Stimulated activated CD4-positive, alpha-beta T cell treated with anti-CD3 and anti-CD28 coated beads, Interleukin-12 subunit alpha, Interleukin-12 subunit beta, amount 100 ng/mL, for 48 hours (primary cell): ENCODE measurements at places on chromosomes 2 and 18.

GRCh38 chr18:46458472-46458871, 198.5 kb downstream of the LOXHD1 start:
- DNase-seq = no peak

DNA sequence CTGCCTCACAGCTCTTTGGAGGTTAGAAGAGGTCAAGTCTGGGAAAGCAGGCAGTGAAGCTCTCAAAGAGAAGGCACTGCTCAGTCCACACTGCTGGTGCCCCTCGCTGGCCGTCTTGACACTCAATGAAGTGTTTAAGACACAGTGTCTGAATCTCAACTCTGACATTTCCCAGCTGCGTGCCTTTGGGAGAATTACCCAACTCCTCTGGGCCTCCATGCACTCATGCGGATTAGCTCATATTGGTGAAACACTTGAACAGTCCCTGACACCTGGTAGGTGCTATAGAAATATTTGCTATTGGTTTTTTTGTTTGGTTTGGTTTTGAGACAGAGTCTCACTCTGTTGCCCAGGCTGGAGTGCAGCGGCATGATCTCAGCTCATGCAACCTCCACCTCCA, 281.0 kb downstream of the SRBD1 start:
- no peak for DNase-seq

DNA sequence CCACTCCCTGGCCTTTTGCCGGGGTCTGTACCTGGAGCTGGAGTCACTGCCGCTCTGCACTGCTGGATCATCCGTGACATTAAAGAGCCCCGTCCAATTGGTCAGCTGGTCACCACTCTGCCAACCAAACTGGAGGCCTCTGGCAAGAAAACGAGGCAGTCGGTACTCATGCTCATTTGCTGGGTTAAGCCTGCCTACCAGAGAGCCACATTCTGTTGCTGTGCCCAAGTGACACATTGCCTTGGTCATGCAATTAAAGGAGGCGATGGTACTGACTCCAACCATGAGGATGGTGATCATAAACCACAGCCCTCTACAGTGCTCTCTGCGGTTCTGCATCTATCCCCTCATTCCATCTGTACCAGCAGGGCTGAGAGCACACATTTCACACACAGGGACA, 35.5 kb downstream of the ST8SIA5 start:
- DNase-seq = no peak

- no peak for DNase-seq
These were observed 44.4 kb downstream of the SPATS2L start for GRCh38 chr2:200350850-200351285.

DNA sequence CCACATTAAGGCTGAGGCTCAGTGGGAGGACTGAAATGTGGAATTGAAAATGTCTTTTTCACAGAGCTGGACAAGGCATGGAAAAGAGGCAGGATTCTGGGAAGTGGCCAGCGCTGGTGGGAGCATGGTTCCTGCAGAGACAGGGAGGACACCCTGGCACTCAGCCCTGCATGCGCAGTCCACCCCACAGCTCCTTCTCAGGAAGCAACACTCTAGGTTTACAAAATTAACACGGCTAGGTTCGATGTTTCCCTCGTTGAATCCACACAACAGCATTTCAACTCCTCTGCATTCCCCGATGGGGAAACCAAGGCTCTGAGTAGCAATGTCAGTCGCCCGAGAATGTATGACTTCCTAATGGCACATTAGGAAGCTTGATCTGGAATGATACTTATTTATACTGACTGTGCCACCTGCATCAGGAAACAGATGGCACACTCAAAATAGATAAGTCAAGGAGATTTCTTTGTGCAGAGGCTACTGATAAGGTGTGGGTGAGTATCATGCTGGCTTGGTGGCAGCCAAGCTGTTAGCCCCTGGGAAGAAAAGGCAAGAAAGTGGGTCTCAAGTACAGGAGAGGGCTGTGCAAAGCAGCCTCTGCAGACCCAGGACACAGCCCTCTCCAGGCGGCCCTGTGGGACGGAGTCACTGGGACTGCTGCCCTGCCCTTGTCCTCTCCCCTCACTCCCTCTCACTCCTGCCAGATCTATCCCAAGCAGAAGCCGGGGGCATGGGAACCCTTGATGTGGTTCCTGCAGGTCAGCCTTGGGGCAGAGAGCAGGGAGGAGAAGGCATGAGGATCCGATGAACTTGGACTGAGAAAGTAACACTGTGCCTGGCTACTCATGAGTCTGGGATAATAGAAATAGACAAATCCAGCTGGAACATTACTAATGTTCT, 158.4 kb upstream of the FHL2 start:
- DNase-seq = no peak

DNA sequence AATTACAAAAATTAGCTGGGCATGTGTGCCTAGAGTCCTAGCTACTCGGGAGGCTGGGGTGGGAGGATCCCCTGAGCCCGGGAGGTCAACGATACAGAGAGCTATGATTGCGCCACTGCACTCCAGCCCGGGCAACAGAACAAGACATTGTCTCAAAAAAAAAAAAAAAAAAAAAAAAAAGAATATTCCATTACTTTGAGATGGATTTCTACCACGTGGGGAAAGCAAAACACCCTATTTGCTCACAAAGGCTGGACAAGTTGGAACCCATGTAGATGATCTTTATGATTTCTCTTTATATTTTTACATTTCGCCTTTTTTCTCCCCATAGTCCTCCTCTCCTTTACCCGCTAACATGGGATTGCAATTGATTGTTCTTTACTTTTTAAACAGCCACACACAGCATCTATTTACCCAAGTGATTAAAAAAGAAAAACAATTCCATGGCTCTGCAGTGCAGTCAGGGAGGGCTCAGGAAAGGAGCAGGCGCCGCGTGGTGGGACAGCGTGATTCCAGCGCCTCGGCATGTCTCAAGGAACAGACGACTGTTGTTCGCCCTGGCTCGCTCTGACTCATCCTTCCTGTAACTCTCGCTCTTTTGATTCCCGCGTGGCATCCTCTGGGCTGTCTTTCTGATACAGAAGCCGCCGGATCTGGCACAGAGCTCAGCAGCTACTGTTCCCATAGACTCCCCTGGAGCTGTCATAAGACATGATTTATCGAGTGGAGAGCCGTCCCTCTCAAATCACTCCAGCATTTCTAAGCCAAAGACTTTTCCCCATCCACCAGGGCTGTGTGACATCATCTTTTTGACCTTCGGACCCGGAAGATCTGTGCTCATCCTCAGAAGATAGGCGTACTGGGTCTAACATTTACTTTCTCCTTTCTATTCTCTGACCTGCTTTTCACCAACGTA, 230.4 kb upstream of the AGAP1 start:
- DNase-seq = no peak

DNA sequence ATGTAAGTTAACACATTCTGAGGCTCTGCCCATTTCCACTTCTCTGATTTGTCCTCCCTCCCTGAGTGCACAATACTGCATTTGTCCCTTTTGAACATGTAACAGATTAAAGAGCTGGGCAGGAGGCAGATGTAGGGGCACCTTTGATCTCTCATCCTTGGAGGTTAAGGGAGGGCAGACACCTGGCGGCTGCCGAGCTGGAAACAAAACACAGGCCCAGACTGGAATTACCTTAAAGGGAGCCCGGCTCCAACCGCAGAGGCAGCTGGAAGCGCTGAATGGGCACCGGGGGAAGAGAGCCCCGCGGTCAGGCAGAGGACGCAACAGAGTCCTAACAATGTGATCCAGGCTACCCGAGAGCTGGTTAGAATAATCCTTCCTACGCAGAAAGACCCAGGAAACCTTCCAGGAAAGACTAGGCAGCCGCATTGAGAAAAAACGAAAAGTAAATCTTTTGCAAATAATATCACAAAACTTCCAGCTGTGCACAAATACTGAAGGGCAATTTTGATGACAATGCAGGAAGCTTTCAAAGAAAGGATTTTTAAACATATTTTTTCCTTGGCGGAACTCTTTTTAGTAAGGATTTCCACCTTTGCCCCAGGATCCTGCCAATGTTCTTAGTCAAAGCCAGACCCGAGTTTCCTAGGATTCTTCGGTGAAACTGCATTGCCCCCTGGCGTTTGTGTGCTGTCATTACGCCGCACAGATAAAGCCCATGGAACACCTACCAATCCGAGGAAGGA, 216.0 kb downstream of the TGIF1 start:
- peak; percentile 53 for DNase-seq

- DNase-seq = no peak
These were observed 32.5 kb downstream of the NABP1 start for GRCh38 chr2:191710411-191710900.

GRCh38 chr2:116719836-116720235, 1094.7 kb upstream of the DDX18 start:
- no peak for DNase-seq

GRCh38 chr2:98543842-98544241, 64.5 kb downstream of the COA5 start:
- DNase-seq = no peak
